ENCODE measurements at places on chromosomes 3 and 15.

DNA sequence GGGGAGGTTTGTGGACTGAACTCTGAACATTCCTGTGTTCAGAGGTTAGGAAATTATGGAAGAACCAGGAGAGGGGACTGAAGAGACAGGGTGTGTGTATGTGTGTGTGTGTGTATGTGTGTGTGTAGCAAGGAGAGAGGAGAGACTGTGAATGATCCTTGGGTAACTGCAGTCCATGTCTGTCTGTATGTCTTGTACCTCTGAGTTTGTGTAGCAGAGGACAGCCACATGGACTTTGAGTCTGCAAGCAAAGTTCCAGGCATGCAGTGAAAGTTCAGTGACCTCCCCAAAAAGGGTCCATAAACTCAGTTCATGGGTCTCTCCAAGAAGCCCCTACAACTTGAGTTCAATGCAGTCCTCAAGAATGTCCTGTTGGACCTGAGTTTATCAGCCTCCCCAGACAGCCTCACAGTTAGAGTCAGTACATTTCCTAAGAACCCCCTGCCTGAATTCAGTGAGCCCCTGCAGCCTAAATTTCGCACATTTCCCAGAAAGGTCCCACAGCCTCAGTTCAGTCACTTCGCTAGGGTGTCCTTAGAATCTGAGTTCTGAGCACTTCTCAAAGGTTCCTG lies 28.3 kb upstream of the HERC1 start:
- DNase-seq: no peak

GRCh38 chr15:95459273-95459672 lies 871.2 kb upstream of the NR2F2 start:
- DNase-seq: no peak

DNA sequence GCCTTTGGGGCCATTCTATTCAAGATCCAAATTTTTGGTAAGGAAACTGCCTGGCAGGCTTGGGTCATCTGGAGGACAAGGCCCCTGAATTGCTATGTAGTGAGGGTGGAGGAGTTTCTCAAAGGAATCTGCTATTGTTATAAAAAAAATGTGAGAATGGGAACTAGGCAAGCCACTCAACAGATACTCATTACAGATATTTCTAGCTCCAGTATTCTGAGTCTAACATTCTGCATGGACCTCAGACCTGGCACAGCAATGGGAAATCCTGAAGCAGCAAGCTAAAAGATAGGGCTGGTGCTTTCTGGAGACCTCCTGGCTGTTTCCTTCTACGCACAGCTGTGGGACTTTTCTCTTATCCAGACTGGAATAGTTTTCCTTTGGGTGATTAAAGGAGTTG lies 430.7 kb upstream of the RBMS3 start:
- no peak for DNase-seq

DNA sequence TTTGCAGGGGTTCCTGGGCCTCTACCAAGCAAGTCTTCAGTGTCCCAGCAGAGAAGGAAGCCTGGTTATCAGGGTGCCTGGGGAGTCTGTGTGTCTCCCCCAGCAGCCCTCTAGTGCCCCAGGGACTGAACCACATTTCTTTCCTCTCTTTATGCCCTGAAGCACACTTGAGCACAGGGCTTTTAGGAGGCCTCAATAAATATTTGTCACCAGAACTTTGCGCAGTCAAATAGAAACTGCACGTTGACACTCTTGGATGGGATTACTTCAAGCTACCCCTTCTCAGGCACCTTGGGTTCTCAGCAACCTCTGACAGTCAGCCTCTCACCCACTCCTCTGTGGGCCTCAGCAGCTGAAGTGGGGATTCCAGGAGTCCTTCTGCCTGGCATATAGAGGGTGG lies 226.6 kb upstream of the HES1 start:
- DNase-seq: no peak

GRCh38 chr3:94071713-94072284 lies 8.9 kb downstream of the NSUN3 start:
- no peak for DNase-seq

- no peak for DNase-seq
Observed at GRCh38 chr3:156615592-156616173, 58.7 kb upstream of the TIPARP start.

DNA sequence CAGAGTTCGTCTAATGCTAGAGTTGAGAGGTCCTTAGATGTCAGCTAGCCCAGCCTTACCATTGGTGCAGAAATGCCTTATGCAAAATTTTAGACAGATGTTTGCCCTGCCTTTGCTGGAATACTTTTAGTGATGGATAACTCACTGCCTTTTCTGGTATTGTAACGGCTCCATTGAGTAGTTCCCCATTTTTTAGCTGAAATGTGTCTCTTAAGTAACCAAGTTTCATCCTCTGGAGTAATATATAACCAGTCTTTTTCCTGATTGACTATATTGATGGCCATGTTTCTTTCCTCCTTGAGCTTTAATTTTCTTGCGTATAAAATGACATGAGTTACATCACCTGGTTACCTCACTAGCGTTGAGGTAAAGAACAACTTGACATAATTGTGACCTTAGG lies 45.0 kb downstream of the SNRK start:
- DNase-seq: no peak

- DNase-seq: no peak
Observed at GRCh38 chr3:139332092-139332491, 11.7 kb upstream of the MRPS22 start.

DNA sequence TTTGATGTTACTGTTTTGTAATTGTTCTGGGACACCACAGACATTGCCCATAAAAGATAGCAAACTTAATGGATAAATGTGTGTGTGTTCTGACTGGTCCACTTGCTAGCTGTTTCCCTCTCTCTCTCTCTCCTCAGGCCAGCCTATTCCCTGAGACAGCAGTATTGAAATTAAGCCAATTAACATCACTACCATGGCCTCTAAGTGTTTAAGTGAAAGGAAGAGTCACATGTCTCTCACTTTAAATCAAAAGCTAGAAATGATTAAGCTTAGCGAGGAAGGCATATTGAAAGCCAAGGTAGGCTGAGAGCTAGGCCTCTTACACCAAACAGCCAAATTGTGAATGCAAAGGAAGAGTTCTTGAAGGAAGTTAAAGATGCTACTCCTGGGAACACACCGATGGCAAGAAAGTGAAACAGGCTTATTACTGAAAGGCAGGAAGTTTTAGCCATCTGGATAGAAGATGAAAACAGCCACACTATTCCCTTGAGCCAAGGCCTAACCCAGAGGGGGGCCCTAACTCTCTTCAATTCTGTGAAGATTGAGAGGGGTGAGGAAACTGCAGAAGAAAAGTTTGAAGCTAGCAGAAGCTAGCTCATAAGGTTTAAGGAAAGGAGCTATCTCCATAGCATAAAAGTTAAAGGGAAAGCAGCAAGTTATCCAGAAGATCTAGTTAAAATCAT lies 295.1 kb downstream of the CHST2 start:
- no peak for DNase-seq

- DNase-seq: no peak
Observed at GRCh38 chr3:31552103-31552502, 19.4 kb downstream of the STT3B start.

GRCh38 chr15:62432702-62433398 lies 267.8 kb upstream of the C2CD4B start:
- no peak for DNase-seq

DNA sequence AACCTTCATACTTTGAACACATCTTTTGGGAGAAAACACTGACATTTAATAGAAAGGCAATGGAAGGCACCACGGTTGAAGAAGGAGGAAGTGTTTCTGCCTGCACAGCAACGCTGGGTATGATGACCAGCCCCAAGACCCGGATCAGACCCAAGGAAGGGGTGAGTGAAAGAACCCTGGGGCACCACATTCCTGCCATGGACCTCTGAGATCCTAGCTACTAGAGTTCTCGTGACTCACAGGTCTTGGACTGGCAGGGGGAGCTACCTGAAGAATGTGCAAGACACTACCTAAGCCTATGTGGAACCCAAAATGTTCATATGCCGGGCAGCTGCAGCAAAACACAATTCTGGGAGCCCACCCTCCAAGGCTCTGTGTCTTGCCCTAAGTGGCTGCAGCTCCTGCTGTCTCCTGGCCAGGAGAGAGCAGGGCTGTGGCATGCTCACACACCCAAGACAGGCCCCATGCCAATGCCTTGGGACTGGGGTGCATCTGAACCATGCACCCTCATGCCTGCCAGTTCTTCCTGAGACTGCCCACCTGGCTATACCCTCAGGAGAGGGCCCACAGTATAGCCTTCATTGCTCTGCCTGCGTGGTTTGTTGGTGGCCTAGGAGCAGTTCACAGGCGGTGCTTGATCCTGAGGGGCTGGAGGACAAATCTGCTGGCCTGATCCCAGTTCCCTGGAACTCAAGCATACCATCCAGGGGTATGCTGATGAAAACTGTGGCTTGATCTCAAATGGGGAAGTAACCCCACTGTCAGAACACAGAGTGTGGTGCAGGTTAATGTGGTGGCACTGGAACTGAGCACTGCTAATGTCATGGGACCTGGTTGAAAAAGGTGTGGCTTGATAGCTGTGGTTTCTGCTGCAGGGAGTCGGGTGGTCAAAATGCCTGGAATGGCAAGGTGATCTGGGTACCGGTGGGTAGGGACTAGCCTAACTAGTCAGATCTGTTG lies 353.3 kb upstream of the ARHGEF26 start:
- DNase-seq: no peak

GRCh38 chr3:149975919-149976318 lies 5.2 kb upstream of the PFN2 start:
- DNase-seq: no peak

DNA sequence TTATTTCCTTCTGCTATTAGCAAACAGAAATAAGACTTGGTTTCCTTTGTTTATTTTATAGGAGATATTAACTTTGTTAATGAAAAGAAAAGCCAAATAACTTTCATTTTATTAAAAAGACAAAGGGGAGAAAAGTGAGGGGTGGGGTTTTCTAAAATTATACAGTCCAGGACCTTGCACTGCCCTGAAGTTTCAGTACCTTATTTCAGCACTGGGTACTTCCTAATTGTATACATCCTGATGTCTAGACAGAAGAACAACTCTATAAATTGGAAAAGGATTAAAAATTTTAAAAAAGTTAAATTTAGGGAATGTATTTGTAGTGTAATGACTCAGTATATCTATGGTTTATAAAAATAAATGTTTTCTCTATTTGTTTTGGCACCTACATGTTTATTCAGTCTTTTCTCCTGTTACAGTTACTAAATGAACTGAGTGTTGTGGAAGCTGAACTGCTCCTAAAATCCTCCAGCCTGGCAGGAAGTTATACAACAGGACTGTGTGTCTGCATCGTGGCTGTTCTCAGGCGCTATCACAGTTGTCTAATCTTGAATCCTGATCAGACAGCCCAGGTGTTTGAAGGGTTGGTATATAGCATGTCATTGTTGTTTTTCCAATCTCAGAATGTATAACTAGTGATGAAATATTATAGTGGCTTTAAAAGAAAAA lies 27.6 kb upstream of the P2RY13 start:
- no peak for DNase-seq

DNA sequence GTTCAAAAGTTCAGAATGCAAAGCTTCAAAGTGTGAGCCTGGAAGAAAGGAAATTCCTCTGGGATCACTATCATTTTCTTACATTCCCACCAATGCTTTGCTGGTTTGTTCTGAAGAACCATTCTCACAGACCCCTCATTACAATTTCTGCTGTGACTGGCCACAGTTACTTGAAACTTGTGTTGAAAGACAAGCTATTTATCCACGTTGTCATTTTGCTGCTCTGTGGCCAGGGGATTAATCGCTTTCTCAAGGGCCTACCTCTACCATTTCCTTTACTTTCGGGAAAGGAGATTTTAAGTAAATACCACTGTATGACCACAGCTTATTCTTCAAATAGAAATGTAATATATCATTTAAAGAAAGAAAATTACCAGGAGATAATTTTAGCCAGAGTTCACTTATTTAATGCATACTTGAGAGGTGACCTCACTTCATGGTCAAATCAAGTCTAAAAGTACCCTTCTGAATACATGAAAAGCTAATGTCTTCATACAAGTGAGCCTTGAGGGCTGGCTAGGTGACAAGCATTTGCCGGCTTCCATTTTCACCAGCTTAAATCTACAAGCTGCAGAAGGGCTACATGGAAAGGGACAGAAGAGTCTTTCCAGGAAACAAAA lies 69.8 kb upstream of the ROBO2 start:
- DNase-seq: no peak

Data from activated CD8-positive, alpha-beta memory T cell treated with anti-CD3 and anti-CD28 coated beads for 1 hour (primary cell).